ENCODE measurements at places on chromosomes 1 and 21.
A peak's percentile ranks its signal among the peaks of the same experiment; 100 is the strongest.

- peak; percentile 87 for DNase-seq
Measured at GRCh38 chr1:37958690-37959089, 11.8 kb upstream of the INPP5B start.

DNA sequence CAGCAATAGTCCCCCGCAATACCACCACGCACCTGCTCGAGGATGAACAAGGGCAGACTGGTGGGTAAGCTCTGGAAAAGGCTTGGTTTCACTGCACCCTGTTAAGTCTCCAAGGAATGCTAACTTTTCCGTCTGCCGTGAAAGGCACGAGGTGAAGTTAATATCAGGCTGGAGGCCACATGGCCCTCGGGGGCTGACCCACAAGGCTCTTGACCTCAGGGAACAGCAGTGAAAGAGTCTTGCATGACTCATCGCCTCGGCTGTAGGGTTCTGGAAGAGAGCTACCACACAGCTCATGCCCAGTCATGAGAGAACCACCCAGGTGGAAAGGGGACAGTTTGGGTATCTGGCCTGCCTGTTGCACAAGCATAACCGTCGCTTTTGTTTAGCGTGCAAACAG, 24.7 kb downstream of the SCCPDH start:
- DNase-seq, result peak; percentile 93

DNA sequence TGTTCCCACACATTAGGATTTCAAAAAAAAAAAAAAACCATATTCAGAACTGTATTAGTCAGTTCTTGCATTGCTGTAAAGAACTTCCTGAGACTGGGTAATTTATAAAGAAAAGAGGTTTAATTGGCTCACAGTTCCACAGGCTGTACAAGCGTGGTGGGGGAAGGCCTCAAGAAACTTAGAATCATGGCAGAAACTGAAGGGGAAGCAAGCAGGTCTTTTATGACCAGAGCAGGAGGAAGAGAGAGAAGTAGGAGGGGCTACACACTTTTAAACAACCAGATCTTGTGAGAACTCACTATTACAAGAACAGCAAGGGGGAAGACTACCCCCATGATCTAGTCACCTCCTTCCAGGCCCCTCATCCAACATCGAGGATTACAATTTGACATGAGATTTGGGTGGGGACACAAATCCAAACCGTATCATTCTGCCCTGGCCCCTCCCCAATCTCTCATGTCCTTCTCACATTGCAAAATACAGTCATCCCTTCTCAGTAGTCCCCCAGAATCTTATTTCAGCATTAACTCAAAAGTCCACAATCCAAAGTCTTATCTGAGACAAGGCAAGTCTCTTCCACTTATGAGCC, 51.8 kb downstream of the POU2F1 start:
- no peak for DNase-seq

GRCh38 chr1:3170561-3171453, 101.8 kb downstream of the PRDM16 start:
- DNase-seq, result no peak

DNA sequence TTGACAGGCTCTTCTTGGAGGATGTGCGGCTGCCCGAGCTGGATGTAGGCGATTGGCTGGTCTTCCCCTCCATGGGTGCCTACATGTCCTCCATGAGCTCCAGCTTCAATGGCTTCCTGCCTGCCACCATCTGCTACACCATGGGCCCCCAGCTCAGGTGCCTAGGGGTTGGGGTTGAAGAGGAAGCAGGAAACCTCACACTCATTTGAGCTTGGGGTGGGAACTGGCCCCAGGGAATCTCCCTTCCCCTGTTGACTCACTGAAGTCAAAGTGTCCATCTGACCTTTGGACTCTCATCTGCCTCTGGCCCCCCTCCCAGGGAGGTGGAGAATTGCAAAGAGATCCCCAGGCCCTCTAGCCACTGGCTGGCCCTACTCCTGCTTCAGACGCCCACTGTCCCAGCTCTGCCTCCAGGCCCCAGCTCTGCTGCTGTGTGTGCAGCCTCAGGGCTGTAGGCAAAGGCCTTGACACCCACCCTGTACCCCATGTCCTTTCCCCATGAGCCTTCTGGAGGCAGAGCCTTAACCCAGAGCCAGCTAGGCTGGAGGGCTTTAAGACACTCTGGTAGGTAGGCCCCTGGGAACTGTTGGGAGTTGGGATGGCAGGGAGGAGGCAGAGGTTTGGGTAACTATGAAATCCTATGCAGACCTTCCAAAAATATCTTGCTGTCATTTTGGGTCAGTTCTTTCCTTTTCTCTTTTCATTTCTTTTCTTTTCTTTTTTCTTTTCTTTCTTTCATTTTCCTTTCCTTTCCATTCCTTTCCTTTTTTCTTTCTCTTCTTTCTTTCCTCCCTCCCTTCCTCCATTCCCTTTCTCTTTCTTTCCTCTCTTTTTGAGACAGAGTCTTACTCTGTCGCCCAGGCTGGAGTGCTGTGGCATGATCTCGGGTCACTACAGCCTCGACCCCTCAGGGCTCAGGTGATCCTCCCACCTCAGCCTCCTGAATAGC, 66.9 kb upstream of the TINAGL1 start:
- peak; percentile 51 for DNase-seq

GRCh38 chr21:42843056-42843455, 36.3 kb downstream of the WDR4 start:
- DNase-seq, result no peak

GRCh38 chr1:157992031-157992832, 1.2 kb upstream of the KIRREL1 start:
- DNase-seq, result peak; percentile 56

- no peak for DNase-seq
Measured at GRCh38 chr21:41801321-41802197, 34.7 kb upstream of the RIPK4 start.

Data from RCC 7860 (cell line).